ENCODE measurements at places on chromosomes 3 and 15. TPM values are rescaled to one million over a fixed set of nuclear protein-coding genes. Genes with fewer than 3 reads are reported as not detected.

PPP1R14D gene
- total RNA-seq: not detected

TEX55 gene
- total RNA-seq: not detected

HDC gene
- total RNA-seq: not detected

GALNT15 gene
- 20.2 TPM for total RNA-seq

IFT57 gene
- 65.6 TPM for total RNA-seq

RETNLB gene
- not detected for total RNA-seq

SLC28A1 gene
- total RNA-seq: not detected

CPN2 gene
- not detected for total RNA-seq

INSYN1 gene
- total RNA-seq: 5.1 TPM

FETUB gene
- total RNA-seq: not detected

PIF1 gene
- total RNA-seq: 7.2 TPM

SERPINI2 gene
- total RNA-seq: not detected

UROC1 gene
- not detected for total RNA-seq

KNG1 gene
- not detected for total RNA-seq

SLC6A1 gene
- not detected for total RNA-seq

GPR160 gene
- total RNA-seq: 0.28 TPM

ST3GAL6 gene
- 4.8 TPM for total RNA-seq

GOLGA8T gene
- total RNA-seq: 0.14 TPM

CDHR4 gene
- total RNA-seq: under 0.01 TPM

HYKK gene
- 2.1 TPM for total RNA-seq

THRB gene
- 1.4 TPM for total RNA-seq

NANOGP8 gene
- not detected for total RNA-seq

ARHGAP31 gene
- total RNA-seq: 3.8 TPM

MGLL gene
- 10.9 TPM for total RNA-seq

CLDN11 gene
- total RNA-seq: 563 TPM

DAG1 gene
- 31.4 TPM for total RNA-seq

KBTBD13 gene
- not detected for total RNA-seq

STX19 gene
- total RNA-seq: not detected

Data from smooth muscle cell of bladder (primary cell).